OCI-LY7 (cell line): ENCODE measurements at places on chromosomes 3 and 15. TPM values are rescaled to one million over a fixed set of nuclear protein-coding genes. Genes with fewer than 3 reads are reported as not detected.

ZNF592 gene
- total RNA-seq = 41.3 and 42.5 TPM in 2 replicates

DNA sequence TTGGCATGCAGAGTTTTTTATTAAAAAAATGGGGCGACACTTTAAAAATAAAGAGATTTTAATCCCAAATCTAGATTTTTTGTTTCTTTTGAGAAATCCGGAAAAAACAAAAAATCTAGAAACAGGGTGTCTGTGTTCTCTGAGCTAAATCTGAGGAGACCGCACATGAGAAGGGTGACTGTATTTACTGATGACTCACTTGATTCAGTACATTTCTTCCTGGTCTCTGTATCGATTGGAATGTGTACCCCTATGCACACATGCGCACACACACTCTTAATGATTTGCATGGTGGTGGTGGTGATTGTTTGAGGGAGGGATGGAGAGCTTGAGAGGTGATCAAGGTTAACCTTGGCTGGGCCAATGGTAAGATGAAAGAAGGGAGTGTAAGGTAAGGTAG is 443.1 kb upstream of the THRB start:
- DNase-seq = no peak

RETNLB gene
- total RNA-seq = not detected in 2 replicates

DNA sequence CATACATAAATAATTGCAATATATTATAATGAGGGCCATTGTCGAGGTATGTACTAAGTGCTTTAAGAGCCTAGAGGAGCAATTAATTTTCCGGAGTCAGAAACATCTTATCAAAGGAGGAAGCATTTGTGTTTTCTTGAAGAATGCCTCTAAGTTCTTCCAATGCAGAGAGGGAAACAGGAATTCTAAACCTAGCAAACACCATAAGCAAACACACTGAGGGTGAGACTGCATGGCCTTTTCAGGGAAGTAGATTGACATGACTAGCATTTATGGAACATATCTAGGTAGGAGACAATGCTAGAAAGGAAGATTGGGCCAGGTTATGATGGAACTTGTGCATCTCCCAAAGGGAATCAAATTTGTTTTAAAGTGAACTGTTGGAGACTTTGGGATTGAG is 7.2 kb upstream of the PLCL2 start:
- DNase-seq = no peak

GRCh38 chr3:12994607-12995388 is 78.4 kb downstream of the IQSEC1 start:
- DNase-seq = peak; percentile 84

GRCh38 chr15:32909431-32909830 is 191.6 kb downstream of the GREM1 start:
- DNase-seq = peak; percentile 59
